ENCODE measurements at places on chromosomes 6 and 20. TPM values are rescaled to one million over a fixed set of nuclear protein-coding genes. Genes with fewer than 3 reads are reported as not detected.

The PLG gene
- 0.07 TPM for polyA plus RNA-seq

The DEFB126 gene
- not detected for polyA plus RNA-seq

The MATN4 gene
- 0.14 TPM for polyA plus RNA-seq

The FAM184A gene
- 3.3 TPM for polyA plus RNA-seq

The DTNBP1 gene
- polyA plus RNA-seq: 29.7 TPM

The HFE gene
- polyA plus RNA-seq: 3.8 TPM

All from thymus (tissue), 14 donors.